ENCODE measurements at places on chromosomes 16 and 17.
A peak's percentile ranks its signal among the peaks of the same experiment; 100 is the strongest.

- DNase-seq, result no peak
These were observed 33.4 kb downstream of the ZZEF1 start for GRCh38 chr17:4109449-4109848.

DNA sequence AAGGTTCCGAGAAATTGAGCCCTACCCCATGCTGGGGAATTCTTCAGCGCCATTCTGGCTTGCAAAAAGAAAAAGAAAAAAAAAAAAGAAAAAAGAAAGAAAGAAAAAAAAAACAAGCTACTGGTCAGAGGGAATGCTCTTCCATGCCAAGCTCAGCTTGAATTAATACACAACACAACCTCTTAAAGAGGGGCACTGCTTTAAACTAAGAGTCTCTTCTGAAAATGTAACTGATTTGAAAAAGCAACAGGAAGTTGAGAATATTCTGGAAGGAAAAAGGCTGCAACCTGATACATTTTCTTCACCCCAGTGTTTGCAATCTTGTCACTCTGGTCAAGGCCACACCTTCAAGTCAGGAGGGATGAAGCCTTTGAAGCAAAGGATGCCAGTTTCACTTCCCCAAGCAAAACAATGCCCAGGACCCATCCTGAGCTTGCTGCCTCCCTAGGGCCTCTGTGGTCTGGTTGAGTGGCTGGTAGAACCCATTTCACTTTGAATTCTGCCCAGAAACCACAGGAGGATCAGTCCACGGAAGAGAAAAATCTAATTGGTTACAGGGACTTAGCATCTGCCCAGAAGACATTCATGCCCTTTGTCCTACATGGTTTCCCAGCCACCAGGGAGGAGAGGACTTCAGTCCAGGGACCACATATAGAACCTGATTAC is 389.7 kb downstream of the SOX9 start:
- no peak for DNase-seq

DNA sequence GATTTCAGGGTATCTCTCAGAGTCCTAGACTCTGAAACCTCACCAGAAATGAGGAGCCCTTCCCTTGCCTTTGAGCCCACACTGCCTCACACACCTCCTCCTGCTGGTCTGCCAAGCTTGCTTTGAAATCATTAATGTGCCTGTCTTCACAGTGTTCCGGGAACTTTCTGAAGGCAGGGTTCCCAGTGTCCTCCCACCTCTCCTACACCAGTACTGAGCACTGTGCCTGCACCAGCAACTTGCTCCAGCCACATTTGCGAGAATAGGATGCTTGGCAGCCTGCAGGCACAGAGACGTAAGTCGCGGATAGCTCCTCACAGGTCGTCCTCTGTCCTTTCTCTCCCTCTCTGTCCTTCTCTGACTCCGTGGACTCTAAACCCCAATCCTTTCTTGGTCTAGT is 408.4 kb upstream of the EEF2KMT start:
- no peak for DNase-seq

DNA sequence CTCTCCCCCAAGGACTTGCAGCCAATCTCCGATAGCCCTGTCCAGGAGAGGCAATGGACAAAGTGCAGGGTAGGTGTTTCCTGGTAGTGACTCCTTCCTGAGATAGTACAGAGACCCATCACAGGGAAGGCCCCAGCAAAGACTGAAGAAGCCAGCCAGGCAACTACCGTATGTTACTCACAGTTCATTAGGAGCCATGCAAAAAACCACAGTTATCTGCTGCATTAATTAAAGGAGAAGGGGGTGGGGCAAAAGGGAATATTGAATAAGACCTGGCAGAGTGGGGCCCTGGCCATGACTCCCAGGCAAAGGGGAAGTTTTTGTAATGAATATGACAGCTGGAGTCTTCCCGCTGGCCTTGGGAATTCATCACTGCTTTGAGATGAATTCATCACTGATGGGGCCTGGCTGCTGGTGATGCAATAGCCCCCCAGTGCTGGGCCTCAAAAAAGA is 2.5 kb upstream of the SLC13A2 start:
- no peak for DNase-seq

GRCh38 chr17:38562903-38563302 is 42.8 kb downstream of the SRCIN1 start:
- no peak for DNase-seq

DNA sequence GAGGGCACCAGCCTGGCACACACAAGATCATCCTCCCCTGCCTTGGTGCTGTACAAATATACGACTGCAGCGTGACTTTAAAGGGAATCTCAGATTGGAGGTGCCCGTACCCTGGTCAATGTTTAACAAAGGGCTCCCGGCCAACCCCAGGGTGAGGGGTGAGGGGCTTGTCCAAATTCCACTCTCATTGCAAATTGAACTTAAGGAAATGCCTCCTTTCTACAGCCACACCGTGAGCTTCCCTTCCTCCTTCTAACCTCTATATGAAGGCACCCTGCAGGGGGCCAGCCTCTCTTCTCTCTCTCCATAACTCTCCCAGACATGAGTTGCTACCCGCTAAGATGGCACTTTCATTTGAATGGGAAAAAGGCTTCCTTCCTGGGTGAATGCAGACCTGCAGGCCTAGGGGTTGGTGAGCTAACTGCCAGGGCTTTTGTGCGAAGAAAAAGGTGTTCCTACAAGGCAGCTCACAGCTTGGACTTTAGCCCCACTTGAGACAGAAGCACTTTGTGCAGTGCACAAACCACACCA is 76.6 kb downstream of the IRF8 start:
- no peak for DNase-seq

- DNase-seq, result no peak
These were observed 420.9 kb downstream of the SHISA9 start for GRCh38 chr16:13322336-13322735.

- no peak for DNase-seq
These were observed 5.1 kb downstream of the CDR2 start for GRCh38 chr16:22369221-22369811.

DNA sequence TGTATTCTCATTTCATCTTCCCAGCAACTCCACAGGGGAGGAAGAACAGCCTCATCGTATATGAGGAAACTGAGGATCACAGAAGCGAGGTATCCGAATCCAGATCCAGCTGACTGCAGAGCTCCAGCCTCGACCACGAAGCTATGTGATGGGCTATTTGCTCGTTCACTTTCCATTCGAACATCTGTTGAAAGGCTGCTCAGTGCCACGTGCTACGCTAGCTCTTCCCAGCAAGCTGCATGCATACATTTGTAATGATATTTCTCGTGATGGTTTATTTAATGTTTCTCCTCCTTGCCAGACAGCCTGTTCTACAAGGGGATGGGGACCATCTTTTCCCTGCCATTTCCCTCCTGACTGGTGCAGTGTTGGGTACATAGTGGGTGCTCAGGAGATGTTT is 48.4 kb upstream of the RCVRN start:
- no peak for DNase-seq

DNA sequence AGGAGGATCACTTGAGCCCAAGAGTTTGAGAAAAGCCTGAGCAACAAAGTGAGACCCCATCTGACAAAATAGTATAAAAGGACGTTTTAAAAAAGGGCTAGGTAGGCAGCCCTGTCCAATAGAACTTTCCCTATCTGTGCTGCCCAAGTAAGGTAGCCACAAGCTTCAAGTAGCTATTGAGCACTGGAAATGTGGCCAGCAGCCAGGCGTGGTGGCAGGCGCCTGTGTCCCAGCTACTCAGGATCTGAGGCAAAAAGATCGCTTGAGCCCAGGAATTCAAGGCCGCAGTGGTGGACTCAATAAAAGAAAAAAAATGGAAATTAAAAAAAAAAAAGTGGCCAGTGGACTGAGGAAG is 1.5 kb upstream of the NQO1 start:
- peak; percentile 39 for DNase-seq
